Esophagus mucosa (tissue), 1 donor: ENCODE measurements at places on chromosomes 7 and 10. TPM values are rescaled to one million over a fixed set of nuclear protein-coding genes. Genes with fewer than 3 reads are reported as not detected.

- peak; percentile 72 for ATAC-seq
Measured at GRCh38 chr10:89301721-89302445, at the start of gene IFIT2. TSS of gene IFIT2 (plus strand) at chr10:89302046. CDS start at chr10:89302124, 78 bp downstream.

- no peak for ATAC-seq
Measured at GRCh38 chr10:132370426-132371340, 26.3 kb upstream of the PWWP2B start.

- ATAC-seq = no peak
Measured at GRCh38 chr7:102925976-102926782, 13.4 kb downstream of the LRRC17 start.

DNA sequence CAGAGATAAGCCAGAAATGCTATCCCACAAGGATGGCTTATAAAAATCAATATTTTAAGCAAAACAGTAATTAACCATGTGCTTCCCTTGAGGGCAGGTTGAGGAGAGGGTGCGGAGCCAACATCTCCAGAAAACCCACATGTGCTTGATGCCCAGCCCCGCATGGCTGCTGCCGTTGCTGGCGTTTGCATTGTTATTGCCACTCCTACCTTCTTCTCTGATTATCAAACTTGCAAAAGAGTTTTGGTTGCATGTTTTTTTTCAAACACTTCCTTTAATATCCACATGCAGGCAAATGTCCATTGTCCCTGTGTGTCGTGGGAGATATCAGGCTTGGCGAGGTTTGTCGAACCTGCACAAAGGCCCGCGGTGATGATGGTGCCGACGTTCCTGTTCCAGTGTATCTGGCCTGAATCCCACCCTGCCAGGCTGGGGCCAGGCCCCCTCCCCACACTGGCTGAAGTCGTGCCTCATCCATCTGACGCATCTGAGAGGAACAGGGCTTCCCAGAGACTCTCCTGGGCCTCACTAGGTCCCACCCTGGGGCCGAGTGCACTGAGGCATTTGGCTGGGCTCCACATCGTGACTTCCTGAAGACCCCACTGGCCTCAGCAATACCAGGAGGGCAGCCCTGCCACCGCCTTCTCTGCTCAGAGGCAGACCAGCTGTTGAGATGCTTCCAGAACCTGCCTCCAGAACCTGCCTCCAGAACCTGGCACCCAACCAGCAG lies 40.9 kb downstream of the TCERG1L start:
- ATAC-seq = no peak

DNA sequence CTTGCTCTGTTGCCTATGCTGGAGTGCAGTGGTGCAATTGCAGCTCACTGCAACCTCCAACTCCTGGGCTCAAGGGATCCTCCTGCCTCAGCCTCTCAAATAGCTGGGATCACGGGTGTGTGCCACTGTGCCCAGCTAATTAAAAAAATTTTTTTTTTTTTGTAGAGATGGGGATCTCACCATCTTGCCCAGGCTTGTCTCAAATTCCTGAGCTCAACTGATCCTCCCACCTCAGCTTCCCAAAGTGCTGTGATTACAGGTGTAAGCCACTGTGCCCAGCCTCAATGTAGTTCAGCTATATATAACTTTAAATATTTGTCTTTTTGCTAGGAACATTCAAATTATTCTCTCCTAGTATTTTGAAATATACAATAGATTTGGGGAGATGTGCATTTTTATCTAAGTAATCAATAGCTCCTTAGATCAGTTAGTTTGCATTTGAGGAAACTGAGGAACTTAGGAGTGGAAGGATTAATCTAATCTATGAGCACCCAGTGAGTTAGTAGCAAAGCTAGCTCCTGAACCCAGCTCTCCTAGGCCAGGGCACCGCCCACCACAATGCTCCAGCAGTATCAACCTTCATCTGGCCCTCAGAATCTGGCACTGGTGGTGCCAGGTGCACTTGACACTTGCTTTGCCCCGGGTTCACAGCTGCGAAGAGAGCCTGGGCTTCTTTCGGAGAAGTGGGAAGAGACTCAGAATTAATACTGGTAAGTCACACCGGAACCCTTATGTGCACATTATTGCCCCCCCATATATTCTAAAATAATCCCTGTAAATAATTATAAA lies 5.9 kb upstream of the LRMDA start:
- no peak for ATAC-seq

- no peak for ATAC-seq
Measured at GRCh38 chr7:91690541-91691070, 189.9 kb downstream of the MTERF1 start.

- ATAC-seq = no peak
Measured at GRCh38 chr7:31071645-31072029, 19.5 kb downstream of the ADCYAP1R1 start.

- no peak for ATAC-seq
Measured at GRCh38 chr10:34969171-34969570, 121.0 kb downstream of the CUL2 start.

GRCh38 chr10:44864051-44864450 lies 47.1 kb upstream of the TMEM72 start:
- ATAC-seq = peak; percentile 16

DNA sequence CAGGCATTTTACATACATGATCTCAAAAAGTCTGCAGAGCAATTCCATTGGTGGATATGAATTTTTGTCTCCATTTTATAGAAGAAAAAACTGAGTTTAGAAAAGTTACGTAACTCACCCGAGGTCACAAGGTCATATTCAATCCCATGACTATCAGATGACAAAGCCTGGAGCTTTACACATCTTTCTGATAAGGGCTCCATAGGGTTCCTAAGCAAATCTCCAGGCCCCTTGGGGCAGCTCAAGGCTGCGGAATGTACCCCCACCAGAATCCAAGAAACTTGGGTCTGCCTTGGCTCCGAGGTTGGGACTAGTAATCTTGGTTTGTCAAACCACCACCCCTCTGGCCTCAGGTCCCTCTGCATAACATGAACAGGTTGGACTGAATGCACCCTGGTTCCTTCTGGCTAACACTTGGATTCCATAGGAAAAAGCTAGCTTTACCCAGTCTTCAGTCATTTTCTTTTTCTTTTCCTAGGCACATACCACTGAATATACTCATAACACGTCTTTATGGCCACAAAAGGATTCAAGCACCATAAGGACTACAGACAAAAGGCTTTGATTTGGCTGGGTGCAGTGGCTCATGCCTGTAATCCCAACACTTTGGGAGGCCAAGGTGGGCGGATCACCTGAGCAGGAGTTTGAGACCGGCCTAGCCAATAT lies 55.5 kb downstream of the PIP4K2A start:
- ATAC-seq = no peak

DNA sequence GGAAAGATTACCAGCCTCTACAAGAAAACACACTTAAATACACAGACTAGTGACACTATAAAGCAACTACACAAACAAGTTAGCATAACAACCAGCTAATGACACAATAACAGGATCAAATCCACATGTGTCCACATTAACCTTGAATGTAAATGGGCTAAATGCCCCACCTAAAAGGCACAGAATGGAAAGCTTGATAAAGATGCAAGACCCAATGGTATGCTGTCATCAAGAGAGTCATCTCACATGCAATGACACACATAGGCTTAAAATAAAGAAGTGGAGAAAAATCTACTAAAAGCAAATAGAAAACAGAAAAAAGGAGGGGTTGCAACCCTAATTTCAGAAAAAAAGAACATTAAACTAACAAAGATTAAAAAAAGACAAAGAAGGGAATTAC lies 14.0 kb upstream of the GIMAP4 start:
- ATAC-seq = no peak

- ATAC-seq = no peak
Measured at GRCh38 chr10:96638696-96639095, 51.9 kb upstream of the TM9SF3 start.

GRCh38 chr10:121900443-121901174 lies 27.2 kb downstream of the ATE1 start:
- ATAC-seq = peak; percentile 75

DNA sequence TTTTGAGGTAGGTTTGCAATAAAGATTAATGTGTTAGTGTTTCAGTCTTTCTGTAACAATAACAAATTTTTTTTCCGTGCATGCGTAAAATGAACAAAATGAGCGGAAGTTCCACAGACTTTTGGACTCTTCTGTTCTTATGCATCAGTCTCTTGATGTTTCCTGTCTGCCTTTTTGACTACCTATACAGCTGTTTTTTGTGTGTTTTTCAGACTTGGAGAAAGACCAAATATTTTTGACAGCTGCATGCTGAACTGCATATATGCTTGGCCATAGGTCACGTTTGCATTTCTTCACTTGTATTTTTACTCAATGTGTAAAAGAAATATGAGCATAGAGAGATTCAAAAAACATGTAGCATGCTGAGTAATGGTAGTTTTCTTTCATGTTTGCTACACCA lies 119.3 kb downstream of the BBS9 start:
- no peak for ATAC-seq

DNA sequence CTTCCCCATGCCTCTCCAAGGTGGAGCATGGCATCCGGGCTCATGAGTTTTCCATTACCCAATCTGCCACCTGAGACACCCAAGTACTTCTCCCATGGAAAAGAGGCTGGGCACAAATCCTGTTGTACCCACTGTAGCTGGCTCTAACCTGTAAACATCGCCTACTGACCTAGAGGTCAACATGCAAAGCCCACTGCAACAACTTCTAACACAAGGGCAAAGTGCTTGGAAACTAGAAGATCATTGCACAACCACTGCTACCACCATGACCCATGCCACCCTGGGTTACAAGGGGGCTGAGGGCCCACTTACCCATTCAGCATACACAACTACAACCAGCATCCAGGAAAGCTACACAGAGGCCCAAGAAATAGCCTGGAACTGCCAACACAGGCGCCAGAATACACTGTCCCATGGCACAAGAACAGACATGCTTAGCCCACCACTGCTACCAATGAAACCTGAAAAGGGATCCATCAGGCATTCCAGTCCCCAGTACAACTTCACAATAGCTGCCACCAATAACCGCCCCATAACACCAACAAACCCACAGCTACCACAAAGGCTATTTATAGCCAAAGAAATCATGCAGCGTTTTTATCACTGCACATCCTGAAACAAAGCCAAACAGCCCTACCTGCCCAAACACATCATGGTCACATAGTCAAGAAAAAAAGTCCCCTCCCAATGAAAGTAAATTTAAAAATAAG lies 63.4 kb downstream of the RNF32 start:
- ATAC-seq = no peak

GRCh38 chr10:45514291-45515270 lies 140.6 kb downstream of the ALOX5 start:
- ATAC-seq = peak; percentile 89

DNA sequence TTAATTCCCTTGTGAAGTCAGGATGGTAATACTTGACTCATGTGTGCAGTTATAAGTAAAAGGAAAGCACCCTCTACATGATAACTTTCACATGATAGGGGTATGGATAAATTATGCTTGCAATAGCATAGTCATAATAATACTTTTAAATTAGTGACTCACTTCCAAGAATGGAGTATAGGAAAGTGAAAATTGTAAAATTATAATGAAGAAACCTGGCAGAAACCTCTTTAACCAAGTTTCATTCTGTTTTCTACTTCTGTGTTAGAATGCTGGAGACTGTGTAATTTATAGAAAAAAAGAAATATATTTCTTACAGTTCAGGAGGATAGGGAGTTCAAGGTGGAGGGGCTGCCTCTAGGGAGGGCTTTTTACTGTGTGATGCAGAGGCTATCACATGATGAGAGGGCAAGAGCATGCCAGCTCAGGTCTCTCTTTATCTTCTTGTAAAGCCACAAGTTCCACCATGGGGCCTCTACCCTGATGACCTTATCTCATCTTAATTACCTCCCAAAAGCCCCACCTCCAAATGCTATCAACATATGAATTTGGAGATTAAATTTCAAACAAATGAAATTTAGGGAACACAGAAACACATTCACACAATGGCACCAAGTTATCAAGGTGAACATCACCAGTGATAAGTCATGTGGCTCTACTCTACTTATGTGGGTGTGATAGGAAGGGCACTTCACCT lies 43.2 kb downstream of the HDAC9 start:
- no peak for ATAC-seq

- ATAC-seq = no peak
Measured at GRCh38 chr10:79386637-79387465, 39.6 kb downstream of the PPIF start.

DNA sequence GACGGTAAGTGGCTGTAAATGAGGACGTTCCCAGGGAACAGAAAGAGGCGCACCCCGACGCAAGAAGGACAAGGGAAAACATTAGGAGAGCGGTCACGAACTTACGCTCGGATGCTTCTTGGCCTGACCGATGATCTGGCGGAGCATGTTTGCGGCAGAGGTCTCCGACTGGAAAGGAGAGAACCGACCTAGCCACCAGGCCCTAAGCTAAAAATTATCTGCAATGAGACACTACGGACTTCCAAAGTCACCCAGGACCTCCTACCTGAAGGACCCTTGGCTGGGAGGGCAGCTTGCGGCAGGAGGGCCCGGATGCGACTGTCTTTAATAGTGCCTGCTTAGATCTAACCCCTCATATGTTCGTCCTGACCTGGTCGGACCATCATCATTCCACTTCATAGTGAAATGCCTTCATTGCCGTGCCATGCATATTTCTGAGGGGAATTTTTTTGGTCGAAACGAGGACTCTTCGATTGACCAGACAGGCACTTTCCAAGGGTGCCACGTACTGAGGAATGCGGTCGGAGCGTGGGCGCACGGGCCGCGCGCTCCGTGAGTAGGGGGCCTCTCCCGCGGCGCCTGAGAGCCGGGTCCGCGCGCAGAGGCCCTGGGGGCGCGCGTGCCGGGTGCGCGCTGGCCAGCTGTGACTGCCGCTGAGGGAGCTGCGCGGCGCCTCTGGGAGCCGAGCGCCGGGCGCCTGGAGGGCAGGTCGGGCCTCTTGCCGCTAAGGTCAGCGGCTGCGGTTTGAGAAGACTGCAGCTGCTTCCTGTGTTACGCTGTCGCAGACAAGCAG lies 33.6 kb upstream of the PHF14 start:
- ATAC-seq = peak; percentile 99

Gene SKIDA1
- total RNA-seq = 0.44 TPM

Gene SAMD9L
- total RNA-seq = 4.6 TPM

Gene SPDYE5
- not detected for total RNA-seq

Gene UNCX
- not detected for total RNA-seq

Gene PHYHIPL
- total RNA-seq = not detected

Gene PCLO
- total RNA-seq = 4.4 TPM

Gene RP9
- 4.8 TPM for total RNA-seq

Gene HECW1
- total RNA-seq = 0.40 TPM

Gene IPMK
- total RNA-seq = 5.9 TPM

Gene PTPRZ1
- 56.2 TPM for total RNA-seq
